ENCODE measurements at places on chromosomes 7 and 10.

DNA sequence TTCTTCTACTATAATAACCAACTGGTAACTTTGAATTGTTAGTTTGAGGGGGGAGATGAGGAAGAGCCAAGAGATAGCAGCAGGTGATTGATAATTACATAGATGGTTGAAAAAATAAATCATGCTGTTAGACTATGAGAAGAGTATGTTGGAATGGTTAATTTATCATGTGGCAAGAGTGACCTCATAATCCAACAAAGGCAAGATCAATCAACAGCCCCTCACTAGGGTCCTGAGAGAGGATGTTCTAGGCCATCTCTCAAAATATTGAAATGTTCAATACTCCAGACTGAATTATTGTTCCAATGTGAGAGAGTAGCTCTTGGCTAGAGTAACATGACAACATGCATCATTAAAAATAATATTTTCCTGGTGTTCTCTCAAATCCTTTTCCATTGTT, 67.9 kb downstream of the ADD3 start:
- DNase-seq = no peak

DNA sequence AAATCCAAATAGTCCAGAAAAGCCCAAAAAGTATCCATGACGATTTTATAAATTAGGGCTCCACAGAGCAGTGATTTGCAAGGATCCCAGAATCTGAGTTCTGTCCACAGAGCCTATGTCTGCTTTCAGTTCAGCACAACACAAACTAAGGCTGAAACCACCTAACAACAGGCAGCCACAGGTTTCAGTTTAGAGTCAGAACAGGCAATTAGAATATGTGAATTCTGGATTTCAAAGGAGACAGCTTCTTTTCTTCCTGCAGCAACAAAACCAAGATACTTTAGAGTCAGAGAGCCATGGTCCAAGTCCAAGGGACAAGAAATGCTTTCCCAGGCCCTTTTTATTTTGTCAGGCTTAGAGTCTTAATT, 23.6 kb downstream of the IFIT3 start:
- no peak for DNase-seq

- peak; percentile 15 for DNase-seq
Measured at GRCh38 chr10:31929261-31930022, 811 bp upstream of the ARHGAP12 start.

GRCh38 chr7:117816727-117817126, 56.5 kb downstream of the CTTNBP2 start:
- DNase-seq = no peak

GRCh38 chr7:69871886-69872569, 273.8 kb downstream of the AUTS2 start:
- no peak for DNase-seq

DNA sequence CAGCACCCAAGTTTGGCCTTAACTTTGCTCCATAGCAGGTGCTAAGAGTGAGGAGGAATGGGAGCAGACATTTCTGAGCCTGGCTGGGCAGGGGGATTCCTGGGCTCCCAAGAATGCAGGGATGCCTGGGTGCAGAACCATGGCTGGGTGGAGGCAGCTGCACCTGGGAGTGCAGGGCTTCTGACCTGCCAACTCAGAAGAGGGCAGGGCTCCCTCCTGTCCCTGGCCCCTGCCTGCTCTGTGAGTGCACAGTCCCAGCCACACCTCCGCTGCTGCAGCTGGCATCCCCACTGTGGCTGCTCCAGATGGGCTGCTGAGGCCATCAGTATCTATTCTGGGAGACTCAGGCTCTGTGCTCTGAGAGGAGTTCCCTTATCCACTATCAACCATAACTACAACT, 747.4 kb upstream of the VSTM2A start:
- DNase-seq = no peak

- DNase-seq = no peak
Measured at GRCh38 chr10:131088619-131089018, 222.9 kb downstream of the TCERG1L start.

GRCh38 chr7:27205325-27206280, 5.7 kb upstream of the HOXA13 start:
- DNase-seq = no peak

- DNase-seq = no peak
Measured at GRCh38 chr10:51501396-51501795, 198.0 kb downstream of the CSTF2T start.

GRCh38 chr10:93336678-93337077, 145.5 kb downstream of the MYOF start:
- DNase-seq = no peak

GRCh38 chr10:114252883-114253282, 13.8 kb downstream of the VWA2 start:
- no peak for DNase-seq

DNA sequence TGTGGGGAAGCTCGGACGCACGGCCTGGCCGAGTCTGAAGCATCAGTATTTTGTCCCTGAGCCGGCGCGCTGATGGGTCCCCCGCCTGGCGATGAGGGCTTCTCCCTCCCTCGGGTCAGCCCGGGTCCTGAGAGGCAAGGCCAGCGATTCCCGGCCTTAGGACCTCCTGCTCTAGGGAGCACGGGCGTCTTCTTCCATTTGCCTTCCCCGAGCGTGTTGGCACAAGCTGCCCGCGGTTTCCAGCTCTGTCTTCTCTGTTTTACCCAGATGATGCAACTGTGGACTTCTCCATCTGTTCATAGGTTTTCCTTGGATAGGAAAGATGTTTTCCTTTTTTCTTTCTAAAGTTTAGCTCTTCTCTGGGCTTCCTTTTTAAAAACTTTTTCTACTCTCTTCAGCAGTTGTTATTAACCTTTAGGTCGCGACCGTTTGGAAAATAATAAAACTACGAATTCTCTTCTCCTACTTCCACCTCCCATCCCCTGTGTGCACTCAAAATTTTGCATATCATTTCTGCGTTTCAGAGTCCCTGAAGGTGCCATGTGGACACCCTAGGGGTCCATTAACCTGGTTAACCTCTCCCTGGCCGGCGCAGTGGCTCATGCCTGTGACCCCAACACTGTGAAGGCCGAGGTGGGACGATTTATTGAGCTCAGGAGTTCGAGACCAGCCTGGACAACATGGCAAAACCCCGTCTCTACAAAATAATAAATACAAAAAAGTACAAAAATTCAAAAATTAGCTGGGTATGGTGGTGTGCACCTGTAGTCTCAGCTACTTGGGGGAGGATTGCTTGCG, 1.4 kb upstream of the SLC25A28 start:
- DNase-seq = no peak

DNA sequence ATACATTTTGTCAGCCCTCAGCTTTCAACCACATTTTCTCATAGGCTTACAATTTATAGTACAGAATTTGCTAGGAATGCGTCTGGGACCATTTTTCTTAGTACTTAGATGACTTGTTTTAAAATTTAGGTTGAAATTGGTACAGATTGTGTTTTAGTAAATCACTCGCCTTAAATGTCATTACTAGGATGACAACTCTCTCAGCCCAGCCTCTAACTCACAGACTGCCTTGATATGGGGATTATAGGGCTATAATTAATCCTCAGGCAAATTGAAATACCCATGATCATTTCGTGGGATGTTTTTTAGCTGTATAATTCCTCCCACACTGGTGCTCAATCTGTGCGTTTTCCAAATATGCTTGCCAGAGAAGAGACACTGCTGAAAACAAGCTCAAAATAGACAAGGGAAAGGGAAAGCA, 299.7 kb upstream of the AKR1E2 start:
- no peak for DNase-seq

GRCh38 chr10:132637477-132638129, 100.0 kb downstream of the INPP5A start:
- peak; percentile 41 for DNase-seq

- no peak for DNase-seq
Measured at GRCh38 chr7:31948029-31948428, 122.2 kb downstream of the PDE1C start.

DNA sequence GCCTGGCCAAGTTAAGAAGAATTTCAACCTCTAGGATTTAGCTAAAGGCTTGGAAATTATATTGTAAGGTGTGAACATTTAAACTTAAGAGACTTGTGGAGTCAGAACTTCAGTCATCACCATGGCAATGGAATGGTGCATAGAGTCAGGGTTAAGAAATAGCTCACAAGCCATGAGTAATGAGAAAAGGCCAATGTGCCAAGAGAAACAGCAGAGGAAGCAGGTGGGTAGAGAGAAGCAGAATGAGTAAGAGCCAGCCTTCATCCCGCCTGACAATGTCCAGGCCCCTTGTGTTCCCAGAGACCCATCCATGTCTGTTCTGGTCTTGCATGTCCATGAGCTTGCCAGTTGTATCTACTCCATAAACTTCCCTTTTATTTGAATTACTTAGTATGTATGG, 62.6 kb upstream of the TBX20 start:
- DNase-seq = no peak

DNA sequence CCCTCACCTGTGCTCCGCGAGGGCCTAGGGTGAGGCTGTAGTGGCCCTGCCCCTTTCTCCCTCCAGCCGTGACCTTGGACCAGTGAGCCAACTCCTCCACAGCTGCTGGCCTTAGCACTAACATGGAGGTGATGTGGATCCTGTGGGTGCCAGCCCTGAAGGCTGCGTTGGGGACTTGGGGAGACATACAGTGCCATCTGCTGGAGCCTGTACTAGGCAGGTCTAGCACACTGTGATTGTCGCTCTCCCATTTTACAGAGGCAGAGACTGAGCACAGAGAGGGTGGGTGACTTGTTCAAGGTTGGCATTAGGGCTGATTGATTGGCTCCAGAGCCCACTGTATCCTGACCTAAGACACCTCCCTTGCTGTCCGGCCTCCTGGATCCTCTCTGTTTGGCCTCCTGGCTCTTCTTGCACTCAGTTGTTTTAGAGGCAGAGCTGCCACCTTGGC, 37.6 kb downstream of the PRF1 start:
- no peak for DNase-seq

GRCh38 chr7:85828614-85829013, 641.8 kb upstream of the SEMA3D start:
- no peak for DNase-seq

DNA sequence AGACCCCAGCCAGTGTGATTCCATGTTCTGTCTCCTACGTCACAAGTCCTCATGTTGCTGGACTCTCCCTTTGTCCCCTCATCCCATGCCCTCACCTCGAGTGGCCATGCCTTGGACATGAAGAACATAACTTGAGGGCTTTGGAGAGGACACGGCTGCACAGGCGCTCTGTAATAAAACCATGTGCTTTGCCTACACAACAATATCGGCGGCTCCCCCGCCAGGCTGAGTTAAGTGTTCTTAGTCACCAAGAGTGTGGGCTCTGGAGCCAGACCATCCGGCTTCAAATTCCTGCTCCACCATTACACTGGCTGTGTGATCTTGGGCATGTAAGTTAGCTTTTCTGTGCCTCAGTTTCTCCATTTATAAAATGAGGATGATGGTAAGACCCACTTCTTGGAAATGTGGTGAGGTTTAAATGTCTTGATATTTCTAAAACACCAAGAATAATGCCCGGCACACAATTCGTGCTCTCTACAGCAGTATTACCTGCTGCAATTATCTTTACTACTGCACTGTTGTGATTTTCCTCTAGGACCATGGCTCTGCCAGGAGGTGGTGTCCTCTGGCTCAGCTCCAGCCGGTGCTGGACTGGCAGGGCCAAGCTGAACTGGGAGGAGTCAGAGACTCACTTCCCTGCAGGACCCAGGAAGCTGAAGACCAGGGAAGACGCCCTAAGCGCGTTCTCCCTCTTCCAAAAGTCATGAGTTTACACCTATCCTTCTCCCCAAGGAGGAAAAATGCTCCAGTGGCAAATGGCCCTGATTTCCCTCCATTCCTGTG, 15.7 kb downstream of the SLIT1 start:
- no peak for DNase-seq

DNA sequence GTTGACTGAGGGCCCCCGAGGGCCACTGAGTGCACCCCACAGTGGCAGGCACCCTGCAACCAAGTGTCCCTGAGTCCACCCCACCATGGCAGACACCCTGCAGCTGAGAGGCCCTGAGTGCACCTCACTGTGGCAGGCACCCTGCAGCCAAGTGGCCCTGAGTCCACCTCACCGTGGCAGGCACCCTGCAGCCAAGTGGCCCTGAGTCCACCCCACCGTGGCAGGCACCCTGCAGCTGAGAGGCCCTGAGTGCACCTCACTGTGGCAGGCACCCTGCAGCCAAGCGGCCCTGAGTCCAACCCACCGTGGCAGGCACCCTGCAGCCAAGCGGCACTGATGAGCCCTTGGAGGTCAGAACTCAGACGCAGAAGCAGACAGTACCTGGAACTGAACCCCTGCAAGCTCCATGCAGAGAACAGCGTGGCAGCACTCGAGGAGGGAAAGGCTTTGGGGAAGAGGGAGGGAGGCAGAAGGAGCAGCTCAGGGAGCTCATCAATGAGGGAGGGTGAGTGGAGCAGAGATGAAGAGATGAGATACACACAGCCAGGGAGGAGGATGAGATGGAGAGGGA, 156.5 kb downstream of the WDR37 start:
- DNase-seq = no peak

DNA sequence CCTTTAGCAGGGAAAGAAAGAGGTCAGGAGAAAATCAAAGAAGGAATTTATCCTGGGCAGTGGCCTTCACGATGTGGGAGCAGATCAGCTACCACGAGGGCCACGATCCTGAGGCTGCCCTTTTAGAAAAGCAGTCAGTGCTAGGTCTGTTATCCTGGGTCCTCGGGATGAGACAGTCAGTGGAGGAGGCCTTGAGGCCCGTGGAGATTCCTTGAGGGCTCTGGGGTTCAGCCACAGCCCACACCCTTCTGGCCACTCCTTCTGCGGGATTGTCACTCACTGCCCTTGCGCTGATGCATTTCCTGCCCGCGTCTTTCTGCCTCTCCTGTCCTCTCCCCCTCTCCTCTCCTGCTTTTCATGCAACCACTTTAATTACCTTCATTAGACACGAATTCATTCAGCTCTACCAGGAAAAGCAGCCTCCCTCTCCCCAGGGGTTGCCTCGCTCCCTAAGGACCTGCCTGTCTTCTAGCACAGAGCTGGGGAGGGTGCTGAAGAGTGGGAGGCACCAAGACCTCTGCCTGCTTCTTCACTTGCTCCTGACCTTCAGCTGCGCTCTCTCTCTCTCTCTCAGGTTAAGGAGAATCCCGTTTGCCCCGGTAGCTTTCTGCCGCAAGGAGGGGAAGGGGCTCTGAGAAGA, 42.6 kb upstream of the LRRC4 start:
- no peak for DNase-seq

DNA sequence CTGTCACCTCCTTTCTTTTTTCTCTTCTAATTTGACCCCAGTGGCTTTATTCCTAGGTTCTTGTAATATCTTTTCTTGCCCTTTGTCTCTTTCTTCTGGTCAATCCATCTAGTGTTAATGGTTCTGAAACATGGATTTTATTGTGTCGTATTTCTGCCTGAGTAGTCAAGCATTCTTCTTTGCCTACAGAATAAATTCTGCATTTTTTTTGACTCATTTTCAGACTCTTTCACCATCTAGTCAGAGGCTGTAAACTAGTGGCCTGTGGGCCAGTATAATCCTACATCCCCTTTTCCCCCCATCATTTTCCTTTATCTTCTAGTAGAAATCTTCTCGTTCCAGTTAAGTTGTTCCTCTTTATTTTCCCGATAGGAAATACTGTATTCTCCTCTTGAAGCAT, 29.4 kb downstream of the LUC7L2 start:
- DNase-seq = no peak

DNA sequence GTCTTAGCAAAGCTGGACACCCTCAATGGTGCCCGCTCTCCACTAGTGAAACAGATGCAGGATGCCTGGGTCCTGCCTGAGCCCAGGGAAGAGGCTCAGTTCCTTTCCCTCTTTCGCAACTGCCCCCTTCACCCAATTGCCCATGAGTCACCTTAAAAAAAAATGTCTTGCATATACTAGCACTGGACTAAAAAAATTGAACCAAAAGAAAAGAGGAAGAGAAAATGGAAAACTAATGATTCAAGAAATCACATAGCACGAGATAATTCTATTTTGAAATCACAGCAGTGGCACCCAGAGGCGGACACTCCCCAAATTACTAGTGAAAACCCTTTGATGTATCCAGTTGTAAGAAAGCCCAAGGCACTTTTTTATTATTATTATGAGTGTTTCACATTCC, 972.5 kb downstream of the LRMDA start:
- no peak for DNase-seq

GRCh38 chr7:92699560-92699959, 109.4 kb upstream of the FAM133B start:
- no peak for DNase-seq
